ENCODE measurements at places on chromosomes 5 and 9.

- no peak for DNase-seq
These were observed 33.6 kb upstream of the SLC36A1 start for GRCh38 chr5:151413800-151414199.

DNA sequence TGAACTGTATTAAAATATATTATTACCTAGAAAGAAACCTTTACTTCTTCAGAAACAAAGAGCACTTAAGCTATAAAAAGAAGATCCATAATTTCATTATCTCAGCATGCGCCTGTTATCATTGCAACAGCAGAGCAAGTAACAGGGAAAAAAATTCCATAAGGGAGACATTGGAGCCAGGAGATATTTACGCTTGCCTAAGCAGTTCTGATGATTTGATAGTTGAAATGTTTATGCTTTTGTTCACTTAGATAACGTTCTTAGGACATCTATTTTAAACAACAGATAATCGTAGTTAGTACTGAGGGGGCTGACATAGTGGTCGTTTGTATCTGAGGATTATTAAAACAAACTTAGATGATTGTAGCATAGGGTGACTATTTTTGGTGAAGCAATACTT lies 252.5 kb downstream of the NNT start:
- DNase-seq: no peak

GRCh38 chr9:75471549-75472114 lies 383.3 kb downstream of the OSTF1 start:
- DNase-seq: no peak

- DNase-seq: no peak
These were observed 612.9 kb downstream of the BNC2 start for GRCh38 chr9:16257604-16258003.

DNA sequence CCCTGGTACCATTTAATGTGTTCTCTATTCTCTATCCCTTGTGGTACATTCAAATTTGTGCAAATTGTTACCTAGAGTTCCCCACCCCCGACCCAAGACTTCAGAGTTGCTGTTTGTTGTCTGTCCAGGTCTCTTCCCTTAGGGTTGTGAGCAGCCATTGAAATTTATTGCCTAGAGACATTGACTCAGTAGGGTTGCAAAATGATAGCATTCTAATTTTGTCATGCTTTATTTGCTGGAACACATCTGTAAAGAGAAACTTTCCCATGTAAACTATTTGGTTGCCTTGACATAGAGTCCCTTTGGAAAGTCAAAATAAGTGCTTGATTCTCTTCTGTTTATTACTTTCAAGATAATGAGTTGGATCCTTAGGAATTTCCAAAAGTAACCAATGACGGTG lies 91.7 kb upstream of the KLF9 start:
- DNase-seq: no peak

- no peak for DNase-seq
These were observed 106.9 kb upstream of the COL5A1 start for GRCh38 chr9:134534661-134535080.

DNA sequence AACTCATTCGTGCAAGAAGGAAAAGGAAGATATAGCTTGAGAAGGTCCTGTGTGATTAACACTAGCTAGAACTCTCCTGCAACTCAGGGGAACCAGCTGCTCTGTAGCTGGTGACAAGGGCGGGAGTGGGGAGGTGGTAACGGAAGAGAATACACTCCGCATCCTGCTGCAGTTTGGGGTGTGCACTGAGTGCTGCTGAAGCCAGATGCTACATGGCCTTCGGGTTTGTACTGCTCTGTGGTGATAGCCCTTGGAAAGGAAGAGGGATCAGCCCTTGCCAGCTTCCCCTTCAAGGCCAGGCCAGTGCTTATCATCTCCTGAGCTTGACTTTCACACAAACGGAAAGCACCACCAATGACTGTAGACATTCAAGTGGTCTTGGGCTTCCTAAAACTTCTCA lies 34.3 kb downstream of the FRMD3 start:
- DNase-seq: no peak

DNA sequence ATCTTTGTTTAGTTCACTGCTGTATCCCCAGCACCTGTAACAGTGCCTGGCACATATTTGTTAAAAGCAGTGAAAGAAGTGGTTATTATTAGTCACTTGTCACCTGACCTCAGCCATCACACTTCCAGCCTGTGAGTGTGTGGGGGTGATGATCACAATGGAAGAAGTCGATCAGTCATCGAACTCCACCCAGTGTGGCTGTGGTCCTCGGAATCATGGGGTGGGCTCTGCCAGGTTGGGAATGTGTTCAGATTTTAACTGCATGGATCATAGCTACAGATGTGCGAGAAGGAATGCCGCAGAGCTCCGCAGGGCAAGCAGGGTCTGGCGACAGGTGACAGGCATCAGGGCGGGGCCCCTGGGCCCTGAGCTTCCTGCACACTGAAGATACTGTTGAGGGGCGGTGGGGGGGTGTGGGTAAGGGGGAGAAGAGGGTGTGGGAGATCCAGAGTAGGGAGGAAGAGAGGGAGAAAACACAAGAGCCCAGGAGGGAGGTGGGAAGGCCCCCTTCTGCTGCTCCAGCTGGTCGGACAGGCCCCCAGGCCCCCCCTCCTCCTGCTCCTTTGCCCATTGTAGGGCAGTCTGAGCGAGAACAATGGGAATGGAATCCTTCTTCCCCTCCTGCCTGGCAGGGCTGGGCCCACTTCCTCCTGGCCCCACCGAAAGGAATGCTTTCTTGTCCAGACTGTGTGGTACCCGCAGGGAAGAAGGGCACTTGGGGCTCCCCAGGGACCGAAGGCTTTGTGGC lies 89.6 kb downstream of the SPRY4 start:
- DNase-seq: no peak

- no peak for DNase-seq
These were observed 47.1 kb downstream of the MAT2B start for GRCh38 chr5:163552536-163552935.

- DNase-seq: no peak
These were observed 2.0 kb downstream of the GLIS3 start for GRCh38 chr9:4297786-4298254.

DNA sequence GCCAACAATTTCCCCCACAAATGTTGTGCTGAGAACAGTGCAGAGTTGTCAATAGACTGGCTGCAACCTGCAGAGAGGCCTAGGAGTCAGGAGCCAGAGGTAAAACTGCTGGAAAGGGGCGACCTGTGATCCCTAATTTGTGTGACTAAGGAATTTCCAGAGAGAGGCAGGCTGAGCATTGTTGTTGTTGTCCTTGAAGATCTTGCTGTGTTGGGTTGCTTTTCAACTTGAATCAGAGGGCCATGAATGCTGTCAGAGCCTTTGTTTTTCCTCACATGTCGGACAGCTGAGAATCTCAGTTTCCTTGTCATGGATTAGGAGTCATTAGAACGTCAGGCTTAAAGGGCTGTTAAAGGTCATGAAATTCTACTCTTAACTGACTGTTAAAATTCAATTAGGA lies 134.6 kb upstream of the ASTN2 start:
- no peak for DNase-seq

DNA sequence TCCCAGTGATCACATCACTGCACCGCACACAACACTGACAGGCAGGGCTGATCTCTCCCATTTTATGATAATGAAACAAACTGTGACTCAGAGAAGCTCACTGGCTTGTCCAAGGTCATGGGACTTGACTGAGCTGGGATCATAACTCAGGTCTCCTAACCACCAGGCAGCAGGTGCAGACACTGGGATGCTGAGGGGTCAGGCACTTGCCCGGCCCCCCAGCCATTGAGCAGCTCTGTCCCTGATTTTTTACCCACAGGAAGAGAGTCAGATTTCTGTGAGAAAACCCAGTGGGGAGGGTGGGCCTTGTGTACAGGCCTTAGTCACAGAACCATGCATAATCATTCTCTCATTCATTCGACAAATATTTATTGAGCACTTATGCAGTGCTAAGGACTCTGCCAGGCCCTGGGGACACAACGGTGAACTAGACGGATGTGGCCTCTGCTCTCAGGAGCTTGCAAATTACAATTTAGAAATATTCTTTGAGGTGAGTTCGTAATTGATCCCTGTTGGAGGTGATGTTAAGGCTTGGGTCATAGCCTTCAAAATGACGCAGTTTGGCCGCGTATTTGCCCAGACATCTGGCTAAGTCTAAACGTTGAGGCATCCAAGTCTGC lies 54.5 kb upstream of the TGFBR1 start:
- no peak for DNase-seq

GRCh38 chr9:114399381-114399780 lies 11.6 kb upstream of the AKNA start:
- no peak for DNase-seq

DNA sequence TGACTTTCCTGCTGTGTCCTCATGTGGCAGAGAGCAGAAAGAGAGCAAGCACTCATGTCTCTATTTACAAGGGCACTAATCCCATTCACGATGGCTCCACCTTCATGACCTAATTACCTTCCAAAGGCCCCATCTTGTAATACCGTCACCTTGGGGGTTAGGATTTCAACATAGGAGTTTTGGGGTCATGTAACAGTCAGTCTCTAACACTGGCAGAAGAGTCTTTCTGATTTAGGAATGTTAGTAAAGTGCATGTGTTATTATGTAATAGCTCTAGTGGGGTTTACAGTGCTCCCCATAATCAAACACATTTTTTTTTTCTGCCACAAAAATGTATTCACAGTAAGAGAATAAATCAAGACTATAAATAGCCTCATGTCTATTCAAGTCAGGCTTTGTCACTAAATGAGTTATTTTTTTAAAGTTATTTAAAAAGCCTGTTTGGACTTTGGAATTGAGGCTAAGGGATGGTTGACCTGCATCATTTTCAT lies 19.1 kb downstream of the GALNT10 start:
- no peak for DNase-seq

DNA sequence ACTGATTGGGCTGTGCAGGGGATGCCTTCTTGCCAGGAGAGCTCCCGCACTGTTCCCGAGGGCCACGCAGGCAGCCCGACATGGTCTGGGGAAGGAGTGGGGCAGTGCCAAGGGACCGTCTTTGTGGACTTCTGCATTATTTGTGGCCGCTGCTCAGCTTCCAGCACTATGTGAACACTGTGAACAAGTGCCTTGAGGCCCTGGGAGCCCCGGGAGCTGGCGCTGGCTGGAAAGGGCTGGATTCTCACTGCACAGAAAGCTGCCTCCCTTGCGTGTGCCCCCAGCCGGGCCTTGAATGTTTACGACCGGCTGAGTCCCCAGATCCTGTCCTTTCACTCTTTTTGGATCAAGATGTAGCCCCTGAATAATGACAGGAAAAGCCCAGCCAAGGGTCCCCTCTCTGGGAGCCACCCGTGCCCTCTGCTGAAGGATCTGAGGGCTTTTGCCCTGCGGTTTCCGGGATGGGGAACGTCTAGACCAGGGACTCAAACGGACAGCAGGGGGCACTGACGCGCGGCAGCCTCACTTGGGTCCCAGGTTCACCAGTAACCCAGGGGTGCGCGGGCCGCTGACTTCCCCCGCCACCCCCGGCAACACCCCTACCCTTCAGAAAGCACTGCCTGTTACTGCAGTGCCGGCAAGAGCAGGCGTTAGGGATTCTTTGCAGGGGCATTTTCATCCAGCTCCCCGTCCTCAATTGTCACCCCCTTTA lies 98.9 kb upstream of the FCN2 start:
- DNase-seq: no peak

GRCh38 chr5:81556809-81557208 lies 162.9 kb upstream of the ACOT12 start:
- DNase-seq: no peak

- DNase-seq: no peak
These were observed 368 bp downstream of the SH3TC2 start for GRCh38 chr5:149062371-149063016.

- no peak for DNase-seq
These were observed 490.4 kb upstream of the ACO1 start for GRCh38 chr9:31894008-31894407.

DNA sequence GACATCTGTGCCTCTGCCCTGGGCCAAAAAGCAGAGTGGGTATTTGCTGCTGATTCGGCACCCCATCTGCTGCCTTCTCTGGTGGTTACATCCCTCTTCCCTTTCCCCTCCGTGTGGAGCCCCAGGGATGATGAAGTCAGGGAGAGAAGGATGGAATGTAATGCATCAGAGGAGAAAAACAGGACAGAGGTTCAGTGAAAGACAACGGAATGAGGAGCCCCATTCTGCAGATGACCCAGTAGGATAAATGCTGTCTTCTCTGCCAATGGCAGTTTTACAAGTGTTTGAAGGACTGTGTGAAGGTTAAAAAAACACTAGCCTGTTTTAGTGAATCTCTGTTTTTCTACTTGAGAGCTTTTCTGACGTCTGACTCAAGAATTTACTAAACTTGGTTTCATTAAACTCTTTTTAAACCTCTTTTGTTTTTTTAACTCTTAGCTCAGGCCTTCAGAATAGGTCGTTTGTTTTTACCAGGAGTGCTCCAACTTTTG lies 86.3 kb downstream of the NLN start:
- no peak for DNase-seq

DNA sequence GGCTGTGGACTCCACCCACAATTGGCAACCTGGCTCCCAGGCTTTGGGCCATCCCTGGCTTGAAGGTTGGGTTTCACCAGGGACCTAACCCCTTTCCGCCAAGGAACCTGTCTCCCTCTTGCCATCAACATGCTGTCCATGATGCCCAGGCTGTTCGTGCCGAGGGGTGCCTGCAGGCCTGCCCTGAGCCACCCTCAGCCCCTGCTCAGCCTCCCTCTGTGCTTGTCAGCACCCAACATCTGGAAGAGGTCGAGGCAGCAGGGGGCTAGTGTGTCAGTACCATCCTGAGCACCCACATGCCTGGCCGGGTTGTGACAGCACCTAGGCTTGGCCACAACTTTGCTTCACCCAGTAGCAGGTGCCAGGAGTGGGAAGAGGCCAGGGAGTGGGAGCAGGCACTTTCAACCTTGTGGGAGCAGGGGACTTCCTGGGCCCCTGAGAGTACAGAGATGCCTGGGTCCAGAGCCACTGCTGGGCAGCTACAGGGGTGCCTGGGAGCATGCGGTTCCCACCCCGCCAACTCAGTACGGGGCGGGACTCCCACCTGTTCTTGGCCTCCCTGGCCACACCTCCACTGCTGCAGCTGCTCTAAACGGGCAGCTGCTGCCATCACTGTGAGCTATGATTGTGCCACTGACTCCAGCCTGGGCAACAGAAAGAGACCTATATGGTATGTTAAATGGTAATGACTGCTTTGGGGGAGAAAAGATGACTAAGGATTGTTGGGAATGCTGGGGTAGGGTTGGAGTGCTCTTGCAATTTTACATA lies 6.3 kb downstream of the PDCD1LG2 start:
- no peak for DNase-seq

GRCh38 chr5:14131855-14132503 lies 11.2 kb upstream of the TRIO start:
- DNase-seq: no peak

DNA sequence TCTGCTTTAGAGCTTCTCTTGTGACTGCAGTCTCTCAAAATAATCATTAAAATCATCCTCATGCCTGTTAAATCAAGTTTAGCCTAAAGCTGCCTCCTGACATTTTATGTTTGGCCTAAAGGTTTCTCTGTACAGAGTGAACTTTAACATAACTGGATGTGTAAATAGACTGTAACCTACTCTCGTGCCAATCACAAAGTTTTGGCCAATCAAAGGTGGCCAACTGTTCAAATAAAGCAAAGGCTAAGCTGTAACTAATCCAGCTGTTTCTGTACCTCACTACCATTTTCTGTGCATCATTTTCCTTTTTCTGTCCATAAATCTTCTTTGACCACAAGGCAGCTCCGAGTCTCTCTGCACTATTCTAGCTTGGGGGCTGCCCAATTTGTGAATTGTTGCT lies 86.2 kb downstream of the GCNT1 start:
- DNase-seq: no peak

- no peak for DNase-seq
These were observed 205.6 kb downstream of the ZNF462 start for GRCh38 chr9:107068581-107068980.

GRCh38 chr5:140365941-140366340 lies 5.9 kb downstream of the SLC4A9 start:
- DNase-seq: no peak

GRCh38 chr9:19151425-19152159 lies 24.3 kb upstream of the PLIN2 start:
- DNase-seq: no peak
